ENCODE measurements at places on chromosomes 4 and X.

- DNase-seq: no peak
These were observed 19.2 kb upstream of the RHOH start for GRCh38 chr4:40177591-40177990.

- DNase-seq: no peak
These were observed 773 bp downstream of the SNCA start for GRCh38 chr4:89836031-89836745.

- peak; percentile 86 for DNase-seq
These were observed 470.0 kb upstream of the INTU start for GRCh38 chr4:127162741-127163140.

GRCh38 chr4:99536271-99536670 is 25.4 kb downstream of the C4orf17 start:
- DNase-seq: no peak

- DNase-seq: no peak
These were observed 23.4 kb downstream of the LANCL3 start for GRCh38 chrX:37594755-37595382.
